ENCODE measurements at places on chromosomes 6 and 20.

GRCh38 chr20:11716239-11716944 is 201.3 kb upstream of the BTBD3 start:
- DNase-seq = no peak

- DNase-seq = no peak
Observed at GRCh38 chr6:42522036-42522435, 41.8 kb upstream of the UBR2 start.

DNA sequence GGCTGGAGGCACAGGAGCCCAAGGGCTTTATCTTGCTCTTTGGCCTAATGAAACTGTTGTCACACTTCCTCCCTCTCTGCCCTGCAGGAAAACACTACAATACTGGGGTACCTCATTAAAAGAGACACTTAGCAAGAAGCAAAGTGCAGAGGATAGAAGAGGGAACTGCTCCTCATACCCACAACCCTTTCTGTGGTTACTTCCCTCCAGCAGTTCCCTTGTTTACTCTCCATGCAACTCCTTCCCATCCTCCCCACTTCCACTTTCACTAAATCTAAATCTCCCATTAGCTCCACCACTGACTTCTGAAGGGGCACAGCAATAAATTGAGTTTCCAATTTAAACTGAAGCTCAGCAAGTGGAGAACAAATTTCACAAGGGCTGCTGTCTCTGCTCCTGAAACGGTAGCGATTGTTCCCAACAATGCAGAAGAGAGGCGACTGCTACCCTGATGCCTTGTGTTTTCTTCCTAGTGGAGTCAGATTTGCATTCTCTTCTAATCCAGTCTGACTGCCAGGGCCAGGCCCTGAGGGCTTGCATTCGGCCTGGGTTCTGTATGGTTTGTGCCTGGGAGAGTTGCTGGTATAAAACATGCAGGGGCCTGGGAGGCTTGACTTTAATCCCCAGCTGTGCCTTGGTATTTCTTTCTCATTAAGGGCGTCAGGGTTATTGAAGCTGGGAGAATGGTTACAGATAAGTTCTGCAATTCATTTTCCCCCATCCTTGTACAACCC is 454.7 kb downstream of the TFAP2B start:
- DNase-seq = no peak

DNA sequence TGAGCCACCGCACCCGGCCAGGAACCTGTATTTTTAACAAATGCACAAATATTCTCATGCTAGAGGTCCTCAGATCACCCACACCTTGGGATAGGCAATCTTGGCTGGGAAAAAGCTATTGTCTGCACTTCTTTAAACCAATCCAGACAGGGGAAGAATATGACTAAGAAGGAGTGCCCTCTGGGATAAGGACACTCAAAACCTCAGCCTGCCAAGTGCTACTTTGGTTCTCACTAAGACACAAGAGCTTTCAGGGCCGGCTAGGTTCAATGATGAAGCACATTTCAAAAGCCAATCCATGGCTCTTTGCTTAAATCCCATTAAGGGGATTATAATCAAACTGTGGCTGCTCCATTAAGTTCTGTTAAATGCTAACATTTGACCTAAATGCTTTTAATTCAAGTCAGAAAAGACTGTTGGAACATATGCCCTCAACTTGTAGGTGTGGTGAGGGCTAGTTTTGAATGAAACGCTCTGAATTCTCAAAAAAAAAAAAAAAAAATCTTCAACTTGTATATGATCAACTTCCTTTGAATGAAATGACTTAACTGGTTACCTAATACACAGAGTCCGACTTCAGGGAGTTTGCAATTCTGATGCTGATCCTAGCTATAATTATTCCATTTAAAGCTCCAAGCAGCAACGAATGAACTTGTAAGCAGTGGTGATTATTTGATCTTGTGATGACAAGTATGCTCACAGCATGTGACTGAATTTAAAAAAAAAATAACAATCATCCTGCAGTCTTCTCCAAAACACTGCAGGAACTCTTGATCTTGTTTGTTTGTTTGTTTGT is 56.6 kb downstream of the SLC23A2 start:
- DNase-seq = no peak

DNA sequence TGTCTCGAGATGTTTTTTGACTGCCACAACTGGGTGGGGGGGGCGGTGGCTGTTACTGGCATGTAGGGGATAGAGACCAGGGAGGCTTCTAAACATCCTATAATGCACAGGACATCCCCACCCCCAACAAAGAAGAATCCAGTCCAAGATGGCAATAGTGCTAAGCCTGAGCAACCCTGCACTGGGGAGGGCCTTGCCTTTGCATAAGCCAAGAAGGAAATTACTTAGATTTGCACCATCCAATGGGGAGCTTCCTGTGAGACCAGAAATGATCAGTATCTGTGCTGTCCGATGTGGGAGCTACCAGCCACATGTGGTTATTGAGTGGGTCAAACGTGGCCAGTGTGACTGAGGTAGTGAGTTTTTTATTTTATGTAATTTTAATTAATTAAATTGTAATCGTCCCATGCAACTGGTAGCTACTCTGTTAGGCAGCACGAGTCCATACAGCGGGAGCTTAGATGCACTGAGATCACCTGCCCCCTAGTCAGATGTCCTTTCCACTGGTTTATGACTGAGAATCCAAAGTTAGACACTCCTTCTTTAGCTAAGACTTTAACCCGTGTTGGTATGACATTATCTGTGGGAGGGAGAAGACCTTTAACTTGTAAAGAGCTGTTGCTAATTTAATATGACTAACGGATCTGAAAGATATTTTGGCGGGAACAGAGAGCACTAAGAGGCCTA is 97.4 kb upstream of the NEDD9 start:
- DNase-seq = no peak

DNA sequence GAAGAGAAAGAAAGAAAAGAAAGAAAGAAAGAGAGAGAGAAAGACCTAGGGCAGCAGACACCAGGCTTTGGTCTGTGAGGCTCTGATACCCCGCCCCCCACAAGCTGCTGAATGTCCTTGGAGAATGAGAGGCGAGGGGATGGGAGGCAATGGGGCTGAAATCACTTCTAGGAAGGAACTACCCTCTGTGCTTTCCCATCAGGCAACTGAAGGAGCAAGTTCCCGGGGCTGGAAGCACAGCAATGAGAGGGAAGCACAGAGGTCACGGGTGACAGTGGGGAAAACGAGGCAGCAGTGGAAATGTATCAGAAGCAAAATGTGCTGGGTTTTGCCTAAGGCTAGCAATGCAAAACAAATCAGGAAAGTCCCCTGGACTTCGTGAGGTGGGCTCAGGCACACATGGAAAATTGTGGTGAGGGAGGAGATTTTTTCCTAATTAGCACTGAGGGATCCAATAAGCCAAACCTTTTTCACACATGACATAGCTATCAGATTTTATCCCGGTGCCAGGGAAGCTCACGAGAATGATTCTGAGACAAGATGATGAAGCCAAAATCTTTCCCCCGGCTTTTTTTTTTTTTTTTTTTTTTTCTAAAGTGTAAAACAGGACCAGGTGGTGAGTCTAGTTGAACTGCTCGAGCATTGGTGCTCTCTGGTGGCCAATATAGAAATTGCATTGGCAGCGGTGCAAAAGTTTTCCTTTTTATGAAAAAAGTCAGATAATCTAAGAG is 16.8 kb upstream of the ARFGEF2 start:
- peak; percentile 25 for DNase-seq

DNA sequence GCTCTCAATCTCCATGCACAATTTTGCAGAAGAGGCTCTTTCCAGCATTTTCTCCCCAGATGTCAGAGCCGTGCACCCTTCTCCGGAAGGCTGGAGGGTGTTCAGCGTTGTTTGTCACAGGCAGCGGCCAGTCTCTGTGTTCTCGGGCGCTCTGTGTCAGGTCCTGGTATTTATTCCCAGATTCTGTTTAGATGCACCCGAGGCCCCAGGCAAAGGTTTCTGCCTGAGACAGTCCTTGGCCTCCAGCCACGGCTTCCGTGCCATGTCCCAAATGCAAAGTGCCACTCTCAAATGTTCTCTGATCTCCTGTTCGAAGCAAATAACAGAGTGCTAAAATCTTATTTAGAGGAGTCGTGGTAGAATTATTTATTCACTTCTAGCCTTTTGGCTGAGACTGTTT is 140.3 kb upstream of the AGPAT4 start:
- DNase-seq = no peak

GRCh38 chr20:32752458-32753250 is 9.4 kb upstream of the COMMD7 start:
- DNase-seq = no peak

Data from stimulated activated CD8-positive, alpha-beta memory T cell treated with anti-CD3 and anti-CD28 coated beads, Interleukin-4, amount 100 ng/mL, for 1 hour (primary cell).